ENCODE measurements at places on chromosomes 4 and X.

DNA sequence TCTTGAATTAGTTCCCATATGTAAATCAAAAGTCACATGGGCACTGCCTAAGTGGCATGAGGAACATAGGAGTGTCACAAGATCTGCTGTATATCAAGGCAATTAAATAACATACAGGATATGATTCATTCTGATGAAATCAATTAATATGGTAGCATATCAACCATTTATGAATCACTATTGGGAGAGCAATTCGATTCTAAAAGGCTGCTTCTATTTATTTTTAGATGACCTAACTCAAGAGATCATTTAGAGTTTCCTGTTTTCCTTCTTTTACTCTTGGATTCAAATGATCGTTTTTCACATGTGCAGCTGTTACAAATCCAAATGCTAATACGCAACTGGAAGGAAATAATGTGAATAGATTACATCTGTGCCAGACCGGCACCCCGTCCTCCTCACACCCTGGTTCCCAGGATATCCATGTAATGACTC, 81.9 kb downstream of the HCCS start:
- DNase-seq, result no peak

DNA sequence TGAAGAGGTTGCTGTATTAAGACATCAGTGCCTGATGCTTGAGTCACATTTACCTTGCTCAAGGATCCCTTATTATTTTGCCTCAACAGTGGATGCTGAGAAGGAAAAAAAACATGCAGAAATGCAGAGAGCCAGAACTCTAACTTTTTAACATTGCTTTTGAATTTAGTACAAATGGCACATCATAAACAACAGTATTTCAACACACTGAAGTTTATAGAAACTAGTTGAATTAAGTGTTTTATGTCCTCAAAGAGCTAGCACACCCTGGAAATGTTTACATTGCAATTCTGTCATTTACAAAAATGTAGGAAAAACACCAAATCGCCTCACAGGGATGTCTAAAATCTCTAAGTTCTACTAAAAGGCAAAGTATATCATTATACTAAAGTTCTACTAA, 69.5 kb upstream of the BLTP1 start:
- no peak for DNase-seq

- no peak for DNase-seq
Observed at GRCh38 chr4:84814094-84814750, 152.3 kb downstream of the WDFY3 start.

GRCh38 chr4:54238389-54238788, 9.3 kb downstream of the PDGFRA start:
- no peak for DNase-seq

- DNase-seq, result no peak
Observed at GRCh38 chrX:137428766-137429591, 136.9 kb upstream of the ZIC3 start.

DNA sequence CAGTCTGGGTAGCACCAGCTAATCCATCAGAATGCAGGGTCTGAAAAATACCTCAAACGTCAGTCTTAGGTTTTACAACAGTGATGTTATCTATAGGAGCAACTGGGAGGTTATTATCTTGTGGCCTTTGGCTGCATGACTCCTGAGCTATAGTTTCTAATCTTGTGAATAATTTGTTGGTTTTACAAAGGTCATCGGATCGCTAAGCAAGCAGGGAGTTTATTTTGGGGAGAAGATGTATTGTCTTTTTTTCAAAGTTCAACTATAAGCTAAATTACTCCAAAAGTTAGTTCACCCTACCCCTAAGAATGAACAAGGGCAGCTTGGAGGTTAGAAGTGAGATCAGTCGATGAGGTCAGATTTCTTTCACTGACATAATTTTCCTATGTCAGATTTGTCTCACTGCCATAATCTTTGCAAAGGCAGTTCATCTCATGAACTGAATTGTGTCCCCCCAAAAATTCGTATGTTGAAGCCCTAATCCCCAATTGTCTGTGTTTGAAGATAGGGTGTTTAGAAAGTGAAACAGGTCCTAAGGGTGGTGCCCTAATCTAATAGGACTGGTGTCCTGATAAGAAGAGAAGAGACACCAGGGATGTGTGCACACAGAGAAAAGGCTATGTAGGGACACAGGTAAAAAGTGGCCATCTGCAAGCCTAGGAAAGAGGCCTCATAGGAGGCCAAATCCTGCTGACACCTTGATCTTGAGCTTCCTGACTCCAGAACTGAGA, 175.8 kb upstream of the GALNT7 start:
- DNase-seq, result no peak

DNA sequence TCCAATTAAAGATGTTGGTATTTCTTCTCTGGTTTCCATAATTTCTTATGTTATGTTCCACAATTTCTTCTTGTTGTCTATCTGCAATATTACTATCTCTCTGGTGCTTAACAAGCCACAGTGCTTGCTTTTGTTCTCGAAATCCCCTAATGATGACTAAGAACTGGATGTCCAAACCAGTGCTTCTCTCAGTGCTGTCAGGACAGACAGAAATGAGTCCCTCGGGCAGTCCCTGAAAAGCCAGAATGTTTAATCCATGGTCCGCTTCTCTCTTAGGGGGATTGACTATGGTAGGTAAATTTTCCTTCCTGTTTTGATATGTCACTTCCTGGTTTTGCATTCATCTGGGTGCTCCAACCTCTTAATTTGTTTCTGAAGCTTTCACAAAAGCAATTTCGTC, 321.6 kb upstream of the PCDH10 start:
- DNase-seq, result no peak

GRCh38 chr4:169744601-169745000, 13.1 kb downstream of the HPF1 start:
- DNase-seq, result no peak

GRCh38 chr4:38326499-38326898, 337.5 kb upstream of the KLF3 start:
- no peak for DNase-seq

- no peak for DNase-seq
Observed at GRCh38 chr4:61400439-61401038, 200.4 kb downstream of the ADGRL3 start.

GRCh38 chr4:2714061-2714770, 41.9 kb downstream of the TNIP2 start:
- peak; percentile 7 for DNase-seq

- no peak for DNase-seq
Observed at GRCh38 chr4:135227842-135228241, 1026.3 kb upstream of the PABPC4L start.

DNA sequence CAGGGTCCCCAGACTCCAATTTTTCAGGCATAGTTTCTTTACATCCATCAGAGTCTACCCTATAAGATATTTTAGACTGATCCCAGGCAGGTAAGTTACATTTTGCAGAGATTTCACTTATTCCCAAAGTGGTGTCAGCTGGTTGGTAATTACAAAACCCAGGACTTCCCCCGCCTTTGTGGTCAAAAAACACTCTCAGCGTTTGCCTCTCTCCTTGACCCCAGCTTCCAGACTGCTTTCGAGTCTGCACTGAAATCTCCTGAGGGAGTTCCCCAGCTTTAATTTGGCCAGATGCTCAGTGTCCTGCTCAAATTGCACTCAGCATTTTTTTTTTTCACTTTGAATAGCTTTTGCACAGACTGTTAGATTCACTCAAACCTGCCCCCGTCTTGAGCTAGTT, 11.2 kb upstream of the AMOT start:
- DNase-seq, result no peak

DNA sequence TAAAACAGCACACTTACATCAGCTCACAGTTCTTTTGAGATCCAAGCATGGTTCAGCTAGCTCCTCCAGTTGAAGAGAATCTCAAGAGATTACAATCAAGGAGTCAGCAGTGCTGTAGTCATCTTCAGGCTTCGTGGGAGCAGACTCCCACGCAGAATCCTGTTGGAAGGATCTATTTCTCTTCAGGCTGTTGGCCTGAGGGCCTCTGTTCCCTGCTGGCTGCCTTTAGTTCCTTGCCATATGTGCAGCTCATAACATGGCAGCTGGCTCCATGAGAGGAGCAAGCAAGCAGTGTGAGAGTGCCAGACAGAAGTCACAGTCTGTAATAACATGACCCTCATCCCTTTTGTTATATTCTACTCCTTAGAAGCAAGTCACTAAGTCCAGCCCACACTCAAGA, 168.6 kb downstream of the COX18 start:
- DNase-seq, result no peak

DNA sequence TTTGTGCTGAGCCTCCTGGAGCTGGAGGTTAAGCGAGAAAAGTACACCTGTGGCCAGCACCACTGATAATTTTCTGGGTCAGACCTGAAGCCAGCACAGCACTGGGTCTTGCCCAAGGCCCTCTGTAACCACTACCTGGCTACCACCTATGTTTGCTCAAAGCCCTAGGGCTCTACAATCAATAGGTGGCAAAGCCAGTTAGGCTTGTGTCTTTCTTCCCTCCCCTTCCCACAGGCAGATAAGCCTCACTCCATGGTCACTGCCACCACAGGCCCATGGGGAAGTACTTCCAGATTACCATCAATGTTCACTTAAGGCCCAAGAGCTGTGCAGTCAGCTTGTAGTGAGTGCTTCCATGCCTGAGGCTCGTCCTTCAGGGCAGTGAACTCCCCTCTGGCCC, 35.2 kb upstream of the ARMCX4 start:
- no peak for DNase-seq

DNA sequence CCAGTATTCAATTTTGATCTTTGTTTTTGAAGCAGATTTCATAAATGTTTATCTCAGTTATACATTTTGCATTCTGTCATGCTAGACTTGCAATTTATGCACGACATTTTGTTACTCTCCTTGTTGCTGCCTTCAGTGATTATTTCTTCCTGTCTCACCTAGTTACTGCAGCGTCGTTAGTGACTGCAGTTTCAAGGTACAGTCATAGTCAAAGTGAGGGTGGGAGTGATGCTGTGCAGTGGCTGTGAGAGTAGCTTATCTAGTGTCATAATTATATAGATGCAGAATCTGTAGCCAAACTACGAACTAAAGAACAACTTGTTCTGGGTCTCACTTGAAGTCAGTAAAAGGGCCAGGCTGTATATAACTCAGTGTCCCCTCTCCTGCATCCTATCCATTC, 69.8 kb downstream of the GPR101 start:
- no peak for DNase-seq

DNA sequence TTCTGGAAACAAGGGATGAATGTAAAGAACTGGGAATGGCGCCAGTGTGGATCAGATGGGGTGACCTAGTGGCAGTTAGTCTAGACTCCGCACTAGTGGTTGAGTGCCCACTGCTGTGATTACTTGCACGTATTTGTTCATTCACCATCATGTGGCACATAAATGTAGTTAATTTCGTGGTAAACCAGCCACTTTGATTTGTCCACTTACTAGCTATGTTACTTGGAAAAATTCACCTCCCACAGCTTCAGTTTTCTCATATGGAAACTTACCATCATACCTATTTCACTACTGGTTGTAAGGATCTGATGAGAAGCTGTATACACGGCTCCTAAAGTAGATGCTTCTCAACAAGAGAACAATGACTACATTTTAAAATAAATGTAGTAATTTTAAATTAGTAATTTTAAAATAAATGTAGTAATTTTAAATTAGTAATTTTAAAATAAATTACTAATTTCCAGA, 394 bp upstream of the DYNLT3 start:
- DNase-seq, result no peak

DNA sequence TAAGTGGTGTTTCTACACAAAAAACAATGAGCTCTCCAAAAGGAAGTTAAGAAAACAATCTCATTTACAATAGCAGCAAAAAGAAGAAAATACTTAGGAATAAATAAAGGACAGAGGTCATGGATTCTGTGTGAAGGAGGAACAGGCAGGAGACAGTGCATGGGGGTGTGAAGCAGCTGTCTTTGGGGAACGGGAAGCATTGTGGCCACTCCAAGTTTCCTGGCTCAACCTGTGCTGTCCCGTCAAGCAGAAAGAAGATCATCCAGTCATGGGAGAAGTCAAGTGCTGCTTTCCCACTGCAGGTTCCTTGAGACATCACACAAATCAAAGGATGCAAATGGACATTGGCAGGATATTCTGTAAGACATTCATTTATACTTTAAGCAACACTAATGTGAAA, 66.1 kb upstream of the MAML3 start:
- DNase-seq, result no peak

DNA sequence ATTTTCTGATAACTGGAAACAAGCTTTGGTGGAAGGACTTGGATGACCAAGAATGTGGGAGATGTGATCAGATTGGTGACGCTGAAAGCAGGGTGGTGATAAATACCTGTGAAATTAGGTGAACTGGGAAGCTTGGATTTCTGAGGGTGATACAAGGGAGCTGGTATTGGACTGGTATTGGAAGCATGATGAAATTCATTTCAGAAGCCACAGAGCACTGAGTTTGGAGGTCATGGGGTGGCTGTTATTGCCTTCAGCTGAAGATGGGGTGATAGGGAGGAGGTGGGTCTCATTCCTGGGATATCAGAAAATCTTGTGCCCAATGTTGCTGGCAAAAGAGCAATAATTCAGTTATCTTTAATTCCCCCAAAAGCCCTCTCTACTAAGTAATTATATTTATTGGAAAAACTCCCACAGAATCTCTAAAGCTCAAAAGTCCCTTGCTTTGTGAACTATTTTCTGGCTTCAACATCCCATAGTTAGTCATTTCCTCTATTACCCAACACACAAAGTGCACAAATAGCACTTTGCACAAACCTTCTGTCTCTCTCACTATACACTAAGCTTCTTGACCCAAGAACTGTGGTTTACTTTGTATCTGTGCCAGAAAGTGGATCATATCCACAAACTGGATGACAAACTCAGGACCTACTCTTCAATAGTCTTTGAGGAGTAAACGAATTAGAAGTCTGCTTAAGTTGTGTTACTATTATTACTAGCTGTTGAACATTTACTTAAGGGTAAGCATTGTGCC, 23.1 kb upstream of the CAMK2D start:
- DNase-seq, result no peak

- no peak for DNase-seq
Observed at GRCh38 chr4:173466101-173466500, 63.9 kb downstream of the HAND2 start.

DNA sequence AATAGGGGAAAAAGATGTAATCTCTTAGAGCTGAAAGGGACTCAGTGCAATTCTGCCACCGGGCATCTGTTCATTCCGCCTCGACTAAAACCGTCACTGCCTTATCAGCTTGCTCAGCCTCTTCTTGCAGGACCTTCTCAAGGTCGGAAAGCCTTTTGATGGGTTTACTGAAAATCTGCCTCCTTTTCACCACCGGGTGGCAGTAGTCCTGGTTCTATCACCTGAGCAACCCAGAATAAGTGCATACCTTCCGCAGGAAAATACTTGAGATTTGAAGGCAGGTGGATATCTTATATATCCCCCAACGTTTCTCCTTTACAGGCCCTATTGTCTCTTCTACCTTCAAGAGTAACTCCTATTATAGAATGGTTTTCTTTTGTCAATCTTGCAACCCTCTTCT, 103.4 kb upstream of the PAK3 start:
- DNase-seq, result no peak

DNA sequence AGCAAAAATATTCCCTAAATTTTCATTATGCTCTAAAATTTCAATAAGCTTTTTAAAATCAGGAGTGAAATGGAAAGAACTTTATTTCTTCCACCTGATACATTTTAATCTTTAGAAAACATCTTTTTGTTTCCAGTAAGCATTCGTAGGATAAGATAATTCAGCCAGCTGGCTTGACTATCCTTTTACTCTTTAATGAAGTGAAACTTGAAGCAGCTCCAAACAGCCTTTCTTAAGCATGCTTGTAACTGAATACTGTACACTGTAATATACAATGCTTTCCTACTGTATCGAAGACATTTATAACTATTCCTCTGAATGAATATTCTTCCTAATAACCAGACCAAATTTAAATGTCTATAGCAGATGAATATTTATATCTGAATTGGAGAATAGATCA, 98.8 kb downstream of the KLHL4 start:
- no peak for DNase-seq

- no peak for DNase-seq
Observed at GRCh38 chr4:30402276-30402675, 317.9 kb upstream of the PCDH7 start.

- no peak for DNase-seq
Observed at GRCh38 chr4:172772781-172773180, 395.8 kb upstream of the GALNT7 start.
